ENCODE measurements at places on chromosomes 5 and 9.

DNA sequence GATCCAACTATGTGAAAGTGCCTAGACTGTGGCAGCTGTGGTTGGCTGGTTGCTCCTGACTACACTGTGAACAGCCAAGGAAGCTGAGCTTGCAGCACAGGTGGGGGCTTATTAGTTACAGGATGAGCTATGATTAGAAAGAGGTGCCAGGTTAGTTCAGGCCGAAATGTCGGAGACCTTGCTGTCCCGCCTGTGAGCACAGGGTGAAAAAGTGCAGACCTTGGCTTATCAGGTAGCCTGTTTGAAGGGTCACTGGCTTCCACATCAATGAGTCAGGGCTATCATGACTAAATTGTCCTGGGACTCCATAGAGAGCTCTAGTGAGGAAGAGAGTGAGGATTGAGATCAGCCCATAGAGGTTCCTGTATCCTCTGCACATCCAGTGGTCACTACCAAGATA lies 114.3 kb upstream of the PLPPR1 start:
- no peak for DNase-seq

GRCh38 chr9:79705704-79706103 lies 133.9 kb downstream of the TLE4 start:
- no peak for DNase-seq

DNA sequence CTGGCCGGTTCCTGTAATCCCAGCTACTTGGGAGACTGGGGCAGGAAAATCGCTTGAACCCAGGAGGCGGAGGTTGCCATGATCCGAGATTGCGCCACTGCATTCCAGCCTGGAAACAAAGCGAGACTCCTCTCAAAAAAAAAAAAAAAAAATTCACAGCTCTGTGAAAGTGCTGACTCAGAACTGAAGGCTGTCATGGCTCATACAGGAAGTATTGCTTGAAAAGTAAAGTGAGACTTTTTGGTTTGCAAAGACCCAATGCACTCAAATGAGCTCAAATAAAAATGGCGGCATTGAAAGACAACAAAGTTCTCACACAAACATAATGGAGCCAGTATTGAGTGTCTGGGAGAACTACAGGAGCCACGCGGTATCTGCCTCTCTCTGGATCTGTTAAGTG lies 202.1 kb downstream of the FBXL7 start:
- peak; percentile 87 for DNase-seq

DNA sequence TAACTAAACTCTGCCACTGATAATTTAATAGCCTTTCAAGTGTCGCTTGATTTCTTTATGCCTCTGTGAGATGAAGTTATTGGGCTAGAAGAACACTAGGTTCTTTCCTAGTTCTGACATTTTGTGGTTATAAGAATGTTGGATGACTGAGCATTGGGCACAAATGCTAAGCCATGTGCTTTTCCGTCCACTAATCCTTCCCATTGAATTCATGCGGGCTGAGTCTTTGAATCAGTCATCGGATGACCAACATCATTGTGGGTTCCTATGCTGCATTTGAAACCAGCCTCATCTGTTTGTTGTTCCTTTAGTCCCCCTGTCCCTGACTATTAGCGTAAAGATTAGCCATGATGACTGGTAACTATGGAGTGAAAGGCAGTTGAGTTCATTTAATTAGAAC lies 58.5 kb downstream of the ALDH1A1 start:
- peak; percentile 47 for DNase-seq

DNA sequence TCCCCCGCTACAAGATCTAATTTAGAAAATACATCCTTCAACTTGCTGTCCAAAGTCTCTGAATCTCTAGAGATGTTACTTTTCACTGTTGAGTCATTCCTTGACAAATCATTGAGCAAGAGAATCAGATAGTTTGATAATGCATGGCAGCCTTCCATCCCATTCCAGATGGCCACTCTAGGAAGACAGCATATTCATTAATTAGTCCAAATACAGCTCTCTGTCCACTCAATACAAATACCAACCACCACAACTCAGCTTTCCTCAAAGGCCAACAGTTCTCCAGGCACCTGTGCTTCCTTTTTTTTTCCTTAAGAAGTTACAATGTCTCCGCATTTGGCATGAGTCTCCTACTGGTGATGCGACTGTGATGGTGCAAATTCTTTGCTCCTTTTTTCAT lies 72.3 kb downstream of the DROSHA start:
- DNase-seq, result no peak

GRCh38 chr5:96881511-96882115 lies 5.3 kb downstream of the ERAP2 start:
- DNase-seq, result peak; percentile 51

DNA sequence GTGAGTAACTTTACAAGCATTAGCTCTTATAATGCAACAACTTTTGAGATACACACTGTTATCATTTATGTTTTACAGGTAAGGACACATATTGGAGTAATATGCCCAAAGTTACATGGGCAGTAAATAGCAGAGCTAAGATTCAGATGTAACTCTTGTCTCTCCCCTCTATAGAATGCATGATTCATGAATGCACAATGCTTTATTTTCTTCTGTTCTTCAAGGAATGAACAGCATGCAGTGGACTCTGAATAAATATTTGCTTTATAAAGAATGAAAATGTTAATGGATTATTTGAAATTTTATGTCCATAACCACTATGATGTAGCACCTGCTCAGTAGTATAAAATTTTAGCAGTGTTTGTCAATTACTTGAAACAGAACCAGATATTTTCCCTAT lies 629.5 kb downstream of the KCTD16 start:
- DNase-seq, result no peak

DNA sequence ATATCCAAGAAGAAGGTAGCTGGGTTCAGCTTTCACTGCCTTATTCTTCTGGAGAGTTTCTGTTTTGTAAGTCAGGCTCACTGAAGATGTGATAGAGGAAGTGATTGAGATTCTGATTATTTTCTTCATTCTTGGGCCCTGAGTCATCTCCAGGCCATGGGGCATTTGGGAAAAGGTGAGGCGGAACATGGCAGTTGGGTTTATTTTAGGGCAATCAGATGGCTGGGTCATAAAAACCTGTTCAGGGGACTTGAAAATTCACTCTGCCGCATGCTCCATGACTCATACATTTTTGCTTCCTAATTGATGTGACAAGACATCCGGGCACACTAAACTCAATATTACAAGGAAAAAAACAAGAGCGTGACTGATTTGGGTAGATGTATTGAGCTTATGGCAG lies 265.7 kb upstream of the KLF4 start:
- DNase-seq, result peak; percentile 46

- DNase-seq, result peak; percentile 22
Observed at GRCh38 chr9:8653855-8654254, 854.3 kb upstream of the DMAC1 start.

DNA sequence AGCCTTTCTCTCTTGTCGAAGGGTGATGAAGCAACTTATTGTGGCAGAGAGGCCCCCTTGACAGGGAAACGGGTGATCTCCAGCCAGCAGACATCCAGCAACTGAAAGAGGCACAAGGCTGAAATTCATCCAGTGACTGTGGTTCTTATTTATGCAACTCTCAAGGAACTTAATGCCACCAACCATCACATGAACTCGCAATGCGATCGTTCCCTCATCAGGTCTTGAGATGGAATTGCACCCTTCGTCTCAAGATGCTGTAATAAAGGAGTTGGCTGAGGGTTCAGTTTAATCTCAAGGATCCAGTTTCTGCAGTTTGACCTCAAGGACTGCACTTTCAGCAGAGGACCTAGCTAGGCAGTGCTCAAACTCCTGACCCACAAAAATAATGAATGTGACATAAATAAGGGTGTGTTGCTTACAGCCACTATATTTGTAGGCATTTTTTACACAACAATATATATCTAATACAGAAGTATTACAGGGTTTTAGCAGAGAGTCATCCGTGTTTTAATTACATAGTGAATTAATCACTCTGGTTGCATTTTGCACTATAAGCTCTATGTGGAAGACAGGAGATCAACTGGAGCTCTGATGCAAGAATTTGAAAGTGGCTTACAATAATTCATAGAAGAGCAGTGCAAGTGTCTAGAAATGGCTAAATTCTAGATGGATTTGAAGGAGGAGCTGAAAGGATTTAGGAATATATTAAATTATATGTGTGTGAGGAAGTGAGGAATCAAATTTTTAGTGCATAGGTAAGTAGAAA lies 957.8 kb upstream of the CTNND2 start:
- DNase-seq, result no peak

- DNase-seq, result no peak
Observed at GRCh38 chr5:175001876-175002645, 277.7 kb downstream of the MSX2 start.

GRCh38 chr5:147805030-147805454 lies 22.5 kb upstream of the JAKMIP2 start:
- DNase-seq, result no peak

DNA sequence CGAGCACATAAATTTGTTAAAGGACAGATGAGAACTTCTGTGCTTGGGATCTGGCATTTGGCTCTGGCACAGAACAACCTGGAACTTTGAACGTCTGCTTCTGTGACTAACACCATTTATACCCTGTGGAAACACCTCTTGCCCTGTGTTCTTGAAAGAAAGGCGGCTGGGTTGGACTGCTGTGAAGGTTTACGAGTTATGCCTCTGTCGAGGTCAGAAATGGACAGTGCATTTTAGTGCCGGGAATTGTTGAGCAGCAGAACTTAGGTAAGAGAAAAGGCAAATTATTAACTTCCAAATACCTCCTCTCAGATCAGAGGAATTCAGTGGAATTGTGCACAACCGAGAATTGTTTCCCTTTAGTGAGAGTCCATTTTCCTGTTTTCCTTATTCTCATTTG lies 14.1 kb upstream of the INIP start:
- DNase-seq, result no peak

DNA sequence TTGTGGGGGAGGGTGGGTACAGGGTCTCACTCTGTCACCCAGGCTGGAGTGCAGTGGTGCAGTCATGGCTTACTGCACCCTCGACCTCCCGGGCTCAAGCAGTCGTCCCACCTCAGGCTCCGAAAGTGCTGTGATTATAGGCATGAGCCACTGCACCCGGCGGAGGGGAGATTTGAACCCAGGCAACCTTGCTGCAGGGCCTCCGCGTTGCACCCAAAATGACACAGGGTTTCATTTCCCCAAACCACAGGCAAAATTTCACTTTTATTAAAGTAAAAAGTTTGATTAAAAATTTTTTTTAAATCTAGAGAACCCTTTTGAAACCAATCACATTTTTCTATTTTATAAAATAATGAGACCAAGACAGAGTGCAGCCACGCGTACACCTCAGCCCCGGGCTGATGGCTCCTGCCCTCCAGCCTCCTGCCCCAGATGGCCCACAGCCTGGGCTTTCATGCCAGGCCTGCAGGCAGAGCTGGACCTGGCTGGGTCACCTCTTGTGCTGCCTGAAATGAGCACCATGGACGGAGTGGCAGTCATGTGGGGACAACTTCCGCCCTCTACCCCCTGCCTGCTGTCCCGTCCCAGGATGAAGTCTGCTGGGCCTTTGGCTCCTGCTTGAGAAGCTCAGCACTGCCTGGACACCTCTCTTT lies 30.5 kb downstream of the USP20 start:
- DNase-seq, result no peak

DNA sequence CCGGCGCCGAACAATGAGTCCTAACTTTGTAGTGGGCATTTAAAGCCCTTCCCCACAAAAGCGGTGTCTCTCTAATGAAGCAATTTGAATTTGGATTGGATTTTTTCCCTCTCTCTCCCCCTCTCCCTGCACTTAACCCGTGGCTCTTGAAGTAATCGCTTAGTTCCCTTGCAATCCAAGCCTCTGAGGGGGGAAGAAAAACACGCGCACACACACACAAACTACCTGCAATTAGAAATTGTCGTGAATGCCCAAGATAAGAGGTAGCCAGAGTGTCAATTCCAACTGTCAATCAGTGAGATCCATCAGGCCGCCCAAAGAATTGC lies 1.2 kb downstream of the LHX6 start:
- no peak for DNase-seq

GRCh38 chr5:77937015-77937908 lies 161.1 kb upstream of the TBCA start:
- DNase-seq, result no peak

DNA sequence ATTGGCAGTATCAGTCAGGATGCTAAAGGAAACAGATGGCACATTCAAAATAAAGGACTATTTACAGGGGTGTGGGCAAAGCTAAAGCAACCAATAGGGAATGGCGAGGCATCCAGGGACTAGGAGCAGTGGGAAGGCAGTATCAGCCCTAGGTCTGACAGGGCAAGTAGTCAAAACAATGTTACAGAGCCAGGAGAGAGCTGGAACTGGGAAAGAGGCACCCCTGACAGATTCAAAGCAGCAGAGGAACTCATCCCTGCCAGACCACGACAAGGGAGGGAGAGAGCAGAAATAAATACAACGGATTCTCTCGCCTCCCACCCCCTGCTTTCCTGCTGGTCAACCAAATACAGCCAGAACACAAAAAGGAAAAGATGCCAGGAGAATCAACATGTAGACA lies 371.5 kb downstream of the NR2F1-AS1 start:
- DNase-seq, result no peak

DNA sequence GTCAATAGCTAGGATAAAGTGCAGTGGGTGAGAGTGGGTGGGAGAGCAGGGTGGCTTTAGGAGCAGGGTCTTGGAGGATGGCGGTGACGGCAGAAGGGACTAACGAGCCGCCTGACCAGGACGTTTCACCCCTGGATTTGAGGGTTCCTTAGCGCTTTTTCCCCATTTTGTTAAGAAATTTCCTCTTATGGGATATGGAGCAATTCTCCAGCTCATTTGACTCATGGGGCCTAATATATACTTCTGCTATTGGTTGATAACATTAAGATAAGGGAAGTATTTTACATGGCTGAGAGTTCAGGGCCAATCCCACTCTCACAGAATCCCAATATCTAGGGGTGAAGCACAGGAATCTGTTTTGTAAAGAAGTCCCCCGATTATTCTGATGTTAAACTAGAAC lies 17.6 kb downstream of the CD180 start:
- no peak for DNase-seq

GRCh38 chr9:98099898-98100297 lies 19.1 kb downstream of the TRIM14 start:
- no peak for DNase-seq

GRCh38 chr9:98522487-98522886 lies 186.2 kb downstream of the GABBR2 start:
- no peak for DNase-seq

DNA sequence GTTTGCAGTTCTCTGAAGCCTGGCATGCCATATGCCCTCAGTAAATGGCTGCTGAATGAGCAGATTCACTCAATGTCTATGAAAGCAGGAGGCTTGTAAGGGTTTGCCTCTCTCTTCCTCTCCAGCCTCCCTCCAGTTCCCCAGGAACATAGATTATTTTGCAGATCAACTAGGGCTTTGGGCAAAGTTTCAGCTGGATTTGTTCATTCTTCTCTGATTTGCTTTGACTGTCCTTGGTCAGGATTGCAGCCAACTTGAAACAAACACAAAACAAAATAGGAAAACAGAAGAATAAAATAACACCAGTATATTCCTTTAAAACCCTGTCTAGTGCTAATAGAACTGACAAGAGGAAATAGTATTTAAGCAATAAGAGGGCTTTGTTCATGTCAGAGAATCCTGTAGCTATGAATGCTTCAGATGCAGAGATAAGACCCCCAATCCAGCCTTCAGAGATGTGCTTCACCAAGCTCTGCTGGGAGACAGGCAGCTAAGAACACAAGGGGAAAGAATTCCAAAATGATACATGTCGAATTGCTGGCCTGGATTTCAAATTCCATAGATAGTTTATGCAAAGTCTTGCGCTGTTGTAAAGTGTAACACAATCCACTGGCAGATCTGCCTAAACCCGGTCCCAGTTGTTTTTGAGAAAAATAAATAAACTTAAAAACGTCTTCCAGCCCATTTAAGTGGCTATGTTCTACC lies 174.3 kb downstream of the PAPPA start:
- peak; percentile 75 for DNase-seq
